ENCODE measurements at places on chromosomes 6 and 20.

DNA sequence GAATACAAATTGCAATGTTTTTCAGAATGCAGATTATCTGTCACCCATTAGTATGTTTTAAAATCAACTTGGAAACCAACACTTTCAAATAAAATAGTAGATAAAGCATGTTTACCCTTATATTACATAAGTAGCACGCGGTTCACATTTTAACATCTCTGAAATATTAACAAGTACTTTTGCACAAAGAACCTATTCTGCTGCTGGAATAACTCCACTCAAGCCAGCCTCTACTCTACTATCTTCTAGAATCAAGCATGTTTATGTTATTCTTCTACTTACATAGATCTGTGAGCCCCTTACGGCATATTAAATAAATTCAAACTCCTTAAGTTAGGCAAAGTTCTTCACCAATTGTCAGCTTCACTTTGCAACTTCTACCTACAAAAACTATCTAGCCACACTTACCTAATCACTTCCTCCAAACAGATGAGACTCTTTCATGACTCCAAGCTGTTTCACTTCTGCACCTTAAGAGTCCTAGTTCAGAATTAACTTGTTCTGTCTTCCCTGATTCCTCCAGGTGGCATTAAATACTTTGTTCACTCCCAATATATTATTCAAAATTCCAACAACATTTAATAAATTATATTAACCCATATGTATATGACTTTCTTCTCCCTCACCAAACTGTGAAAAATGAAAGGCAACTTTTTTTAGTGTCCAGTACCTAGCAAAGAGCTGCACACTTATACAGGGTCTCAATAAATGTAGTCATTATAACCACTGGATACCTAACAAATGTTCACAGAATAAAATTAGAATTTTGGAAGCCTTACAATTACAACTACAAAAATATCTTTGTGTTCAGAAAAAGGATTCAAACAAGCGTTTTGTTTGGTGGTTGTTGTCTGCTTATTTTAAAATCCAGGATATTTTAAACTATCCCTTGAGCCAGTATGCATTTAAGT is 12.1 kb downstream of the CEP85L start:
- no peak for DNase-seq

GRCh38 chr6:133595111-133595761 is 293.7 kb upstream of the TCF21 start:
- no peak for DNase-seq

- DNase-seq, result no peak
Measured at GRCh38 chr20:63789836-63790571, 41.1 kb downstream of the ZBTB46 start.

DNA sequence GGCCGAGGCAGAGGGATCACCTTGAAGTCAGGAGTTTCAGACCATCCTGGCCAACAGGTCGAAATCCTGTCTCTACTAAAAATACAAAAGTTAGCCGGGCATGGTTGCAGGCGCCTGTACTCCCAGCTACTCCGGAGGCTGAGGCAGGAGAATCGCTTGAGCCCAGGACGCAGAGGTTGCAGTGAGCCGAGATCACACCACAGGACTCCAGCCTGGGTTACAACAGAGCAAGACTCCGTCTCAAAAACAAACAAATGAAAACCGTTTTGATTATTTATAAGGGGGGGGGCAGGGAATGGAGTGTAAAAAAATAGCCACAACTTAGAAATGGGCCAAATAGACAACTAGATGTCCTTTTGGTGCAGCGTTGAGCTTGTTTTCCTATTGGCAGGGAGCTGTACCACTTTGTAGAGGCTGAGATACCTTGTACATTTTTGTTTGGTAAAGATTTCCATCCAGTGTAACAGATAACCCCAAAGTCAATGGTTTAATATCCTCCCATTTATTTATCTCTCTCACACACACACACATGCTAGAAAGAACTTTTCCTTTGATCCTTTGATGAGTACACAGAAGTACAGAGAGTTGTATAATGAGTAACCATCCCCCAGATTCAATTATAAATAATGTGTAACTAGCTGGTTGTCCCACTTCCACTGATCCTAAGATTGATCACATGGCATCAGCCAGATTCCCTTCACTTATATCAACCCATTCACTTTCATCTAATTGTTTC is 477.5 kb downstream of the PRKN start:
- DNase-seq, result no peak
